ENCODE measurements at places on chromosomes 6 and 20. TPM values are rescaled to one million over a fixed set of nuclear protein-coding genes. Genes with fewer than 3 reads are reported as not detected.

DNA sequence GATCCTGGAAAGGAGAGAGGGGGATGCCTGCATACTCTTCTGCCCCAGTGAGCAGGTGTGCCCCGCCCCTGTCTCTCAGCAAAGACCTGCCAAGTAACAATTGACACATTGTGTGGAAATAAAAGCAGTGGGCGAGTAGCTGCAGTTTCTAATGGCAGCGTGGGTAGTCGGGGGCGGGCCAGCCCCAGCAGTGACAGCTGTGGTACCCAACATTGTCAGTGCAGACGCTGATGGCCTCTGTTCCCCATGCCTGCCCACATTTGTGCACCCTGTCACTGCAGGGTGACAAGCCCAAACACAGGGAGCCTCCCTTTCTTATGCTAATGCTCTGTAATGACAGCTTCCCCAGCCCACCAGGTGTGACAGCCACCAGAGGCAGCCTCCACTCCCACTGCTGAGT, 491.7 kb downstream of the DHX35 start:
- DNase-seq: no peak

Gene CDH4
- polyA plus RNA-seq: 2.1 TPM

Gene CARMIL1
- 0.55 TPM for polyA plus RNA-seq

Gene LTA
- not detected for polyA plus RNA-seq

- DNase-seq: no peak
Measured at GRCh38 chr6:129558248-129558647, 151.7 kb downstream of the ARHGAP18 start.

GRCh38 chr20:58553841-58554240, 38.6 kb upstream of the APCDD1L start:
- peak; percentile 45 for DNase-seq

GRCh38 chr6:138662471-138662870, 111.1 kb upstream of the CCDC28A start:
- DNase-seq: no peak

GRCh38 chr6:35238843-35239289, 20.7 kb upstream of the ZNF76 start:
- no peak for DNase-seq

Gene ULBP1
- polyA plus RNA-seq: 2.6 TPM

DNA sequence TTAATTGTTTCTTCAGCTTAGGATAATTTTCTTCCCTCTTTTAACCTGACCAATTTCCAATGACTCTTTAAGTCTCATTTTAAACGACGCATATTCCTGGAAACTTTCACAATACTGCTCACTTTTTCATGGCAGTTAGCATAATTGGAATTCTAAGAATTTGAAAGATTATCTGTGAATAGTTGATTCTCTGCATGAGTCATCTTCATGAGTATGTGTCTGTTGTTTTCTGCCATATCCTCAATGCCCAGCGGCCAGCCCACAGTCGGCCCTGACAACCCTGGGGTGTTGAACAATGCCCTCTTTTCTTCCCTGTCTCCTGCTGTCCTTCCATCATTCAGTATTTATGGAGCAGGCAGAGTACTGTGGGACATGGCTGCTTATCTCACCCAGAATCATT, 554.2 kb downstream of the CDH26 start:
- DNase-seq: peak; percentile 23

DNA sequence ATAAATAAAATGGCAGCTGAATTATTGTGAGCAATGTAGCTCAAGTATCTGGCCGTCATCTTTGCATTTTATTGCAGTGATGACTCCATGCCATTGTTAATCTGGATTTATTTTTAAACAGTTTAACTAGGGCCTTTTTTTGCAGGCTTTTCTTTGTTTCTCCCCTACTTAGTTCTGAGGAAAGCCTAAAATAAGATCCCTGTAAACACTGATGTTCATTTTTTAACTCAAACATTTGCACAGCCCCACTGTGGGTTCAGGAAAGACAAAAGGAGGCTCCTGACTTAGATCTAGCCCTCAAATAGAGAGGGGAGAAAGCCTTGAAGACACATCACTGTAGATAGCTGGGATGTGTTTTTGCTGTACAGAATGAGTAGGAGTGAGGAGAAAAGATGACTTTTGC, 69.2 kb downstream of the PLEKHG1 start:
- no peak for DNase-seq

Gene SGK1
- 115 TPM for polyA plus RNA-seq

DNA sequence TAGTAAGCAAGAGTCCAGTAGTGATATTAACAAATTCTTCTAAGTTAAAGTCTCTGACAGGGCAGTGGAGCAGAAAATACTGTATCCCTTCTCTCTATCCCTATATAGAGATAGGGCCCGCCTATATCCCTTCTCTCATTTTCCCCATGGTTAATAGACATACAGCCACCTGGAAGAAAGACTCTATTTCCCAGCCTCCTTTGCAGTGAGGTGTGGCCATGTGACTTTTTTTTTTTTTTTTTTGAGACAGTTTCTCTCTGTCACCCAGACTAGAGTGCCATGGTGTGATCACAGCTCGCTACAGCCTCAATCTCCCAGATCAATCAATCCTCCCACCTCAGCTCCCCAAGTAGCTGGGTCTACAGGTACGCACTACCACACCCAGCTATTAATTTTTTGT, 16.7 kb upstream of the CDK5RAP1 start:
- DNase-seq: no peak

Gene SIRPG
- polyA plus RNA-seq: not detected

GRCh38 chr6:96469312-96469711, 52.3 kb upstream of the UFL1 start:
- DNase-seq: no peak

- DNase-seq: no peak
Measured at GRCh38 chr20:34334654-34335407, 28.2 kb upstream of the ITCH start.

DNA sequence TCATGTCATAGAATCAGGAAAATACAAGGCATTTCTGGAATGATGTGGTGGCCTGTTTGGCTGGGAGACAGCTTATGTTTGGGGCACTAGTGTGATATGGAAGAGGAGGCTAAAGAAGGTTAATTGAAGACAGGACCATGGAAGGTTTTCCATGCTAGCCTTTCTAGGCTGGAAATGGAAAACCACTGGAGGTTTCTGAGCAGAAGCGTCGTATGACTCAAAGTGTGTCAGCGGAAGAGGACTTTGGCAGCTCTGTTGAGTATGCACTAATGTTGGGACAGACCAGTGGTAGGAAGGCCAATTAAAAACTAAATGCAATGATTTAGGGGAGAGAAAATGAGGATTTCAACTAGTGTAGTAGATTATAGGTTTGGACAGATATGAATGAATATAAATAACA, 413.1 kb downstream of the PLCB1 start:
- DNase-seq: no peak

Gene CALHM6
- 0.81 TPM for polyA plus RNA-seq

Gene OR2J3
- not detected for polyA plus RNA-seq

GRCh38 chr6:22106451-22106850, 190.4 kb downstream of the PRL start:
- DNase-seq: no peak

Gene TMEM217
- polyA plus RNA-seq: 7.8 TPM

- no peak for DNase-seq
Measured at GRCh38 chr6:167804281-167805013, 22.3 kb upstream of the AFDN start.

- no peak for DNase-seq
Measured at GRCh38 chr6:57226221-57226620, 4.1 kb upstream of the RAB23 start.

DNA sequence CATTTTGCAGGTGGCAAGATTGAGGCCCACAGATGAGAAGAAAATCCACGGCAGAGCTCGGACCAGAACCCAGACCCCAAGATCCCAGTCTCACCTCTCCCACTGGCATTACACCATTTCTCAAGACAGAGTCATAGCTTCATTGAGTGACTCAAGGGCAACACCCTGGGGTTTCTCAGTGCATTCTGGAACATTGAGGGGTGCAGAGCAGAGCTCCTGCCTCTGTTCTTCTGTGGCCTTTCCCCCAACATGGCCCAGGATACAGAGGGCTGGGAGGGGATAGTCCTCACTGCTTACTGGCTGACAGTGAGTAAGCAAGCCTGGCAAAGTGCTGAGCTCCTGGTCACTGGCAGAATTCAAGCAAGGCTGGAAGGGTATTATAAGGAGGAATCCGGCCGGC, 74.0 kb downstream of the MDGA1 start:
- no peak for DNase-seq

Gene BPI
- polyA plus RNA-seq: 0.04 TPM

Gene RBM24
- 9.1 TPM for polyA plus RNA-seq

DNA sequence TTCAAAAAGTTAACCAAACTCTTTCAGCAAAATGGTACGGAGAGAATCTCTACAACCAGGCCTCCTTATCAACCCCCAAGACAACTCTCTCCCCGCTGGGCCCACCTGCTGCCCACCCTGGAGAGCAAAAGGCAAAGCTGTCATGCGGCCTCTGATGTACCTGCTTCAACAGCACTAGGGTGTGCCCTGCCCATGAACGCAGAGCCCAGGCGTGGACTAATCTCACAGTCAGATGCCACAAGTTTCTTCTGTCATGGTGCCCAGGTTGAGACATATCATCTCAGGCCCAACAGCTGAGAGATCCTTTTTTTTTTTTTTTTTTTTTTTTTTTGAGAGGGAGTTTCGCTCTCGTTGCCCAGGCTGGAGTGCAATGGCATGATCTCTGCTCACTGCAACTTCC, 26.3 kb downstream of the SLC2A4RG start:
- no peak for DNase-seq

- no peak for DNase-seq
Measured at GRCh38 chr6:71533939-71534379, 245.3 kb downstream of the OGFRL1 start.

- DNase-seq: no peak
Measured at GRCh38 chr6:143198312-143198711, 137.6 kb downstream of the AIG1 start.

DNA sequence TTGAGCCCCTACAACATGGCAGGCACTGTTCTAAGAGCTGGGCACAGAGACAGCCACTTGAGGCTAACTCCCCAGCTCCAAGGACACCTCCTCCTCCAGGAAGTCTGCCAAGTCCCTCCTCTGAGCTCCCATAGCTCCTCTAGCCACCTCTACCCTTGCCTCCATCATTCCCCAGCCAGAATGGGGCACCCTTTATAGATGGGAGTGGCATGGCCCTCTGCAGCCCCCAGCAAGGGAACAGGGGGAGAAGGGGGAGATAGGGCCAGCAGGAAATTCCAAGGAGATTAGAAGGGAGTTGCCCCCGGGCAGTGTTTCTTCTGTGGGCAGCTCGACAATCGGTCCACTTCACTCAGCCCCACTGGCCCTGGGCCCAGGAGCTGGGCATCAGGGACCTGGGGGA, 19.7 kb upstream of the TLDC2 start:
- DNase-seq: no peak

Gene HS3ST5
- not detected for polyA plus RNA-seq

Gene TCP11
- polyA plus RNA-seq: 0.11 TPM

Gene DLL1
- polyA plus RNA-seq: 0.07 TPM
